ENCODE measurements at places on chromosomes 2 and 18.

GRCh38 chr18:48785091-48785614, 165.6 kb downstream of the SMAD7 start:
- no peak for DNase-seq

DNA sequence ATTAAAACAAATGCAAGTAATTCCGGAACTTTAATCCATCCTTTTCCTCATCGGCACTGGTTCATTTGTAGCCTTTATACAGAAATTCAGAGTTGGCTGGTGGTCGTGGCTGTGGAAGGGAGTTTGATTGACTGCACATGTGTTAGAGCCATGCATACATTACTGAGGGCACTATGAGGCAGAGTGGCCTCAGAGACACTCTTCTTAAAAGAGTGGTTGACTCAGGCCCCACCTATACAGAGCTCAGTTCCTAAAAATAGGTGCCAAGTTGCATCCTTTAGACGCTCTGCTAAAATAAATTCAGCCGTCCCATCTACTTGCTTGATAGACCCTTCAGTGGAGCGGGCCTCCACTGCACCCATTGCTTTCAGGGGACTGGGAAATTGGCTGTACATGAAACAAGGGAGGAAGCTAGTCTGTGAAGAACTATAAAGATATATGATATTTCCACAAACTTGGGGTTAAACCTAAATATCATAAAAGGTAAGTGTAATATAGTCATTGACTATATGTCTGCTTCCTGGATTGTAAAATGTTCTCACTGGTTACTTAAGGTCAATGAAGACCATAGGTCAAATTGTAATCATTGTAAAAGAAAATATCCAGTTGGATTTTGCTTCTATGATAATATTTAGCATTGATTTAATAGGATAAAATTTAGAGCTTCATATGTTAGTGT, 298.9 kb downstream of the XIRP2 start:
- no peak for DNase-seq

DNA sequence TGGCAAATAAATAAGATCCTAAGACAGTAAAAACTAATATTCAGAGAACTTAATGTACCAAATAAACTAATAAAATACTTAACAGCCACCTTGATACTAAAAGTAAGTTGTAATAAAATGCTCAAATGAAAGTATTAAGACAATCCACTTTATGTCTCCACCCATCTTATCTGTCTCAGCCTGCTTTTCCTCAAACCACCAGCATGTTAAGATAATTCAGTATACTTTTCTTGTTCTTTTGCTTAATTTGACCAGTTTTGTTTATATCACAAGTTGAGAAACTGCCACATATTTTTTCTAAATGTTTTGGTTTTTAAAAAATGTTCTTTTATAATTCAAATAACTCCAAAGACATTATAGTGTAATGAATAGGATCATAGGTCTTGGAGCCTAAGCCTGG, 142.0 kb downstream of the MBD5 start:
- no peak for DNase-seq

- DNase-seq = no peak
Observed at GRCh38 chr2:69138793-69139459, 125.9 kb downstream of the ANTXR1 start.

- no peak for DNase-seq
Observed at GRCh38 chr18:44273298-44273697, 407.4 kb upstream of the SETBP1 start.

Data from right renal cortex interstitium (tissue), 3 donors.